ENCODE measurements at places on chromosomes 2 and 18.

DNA sequence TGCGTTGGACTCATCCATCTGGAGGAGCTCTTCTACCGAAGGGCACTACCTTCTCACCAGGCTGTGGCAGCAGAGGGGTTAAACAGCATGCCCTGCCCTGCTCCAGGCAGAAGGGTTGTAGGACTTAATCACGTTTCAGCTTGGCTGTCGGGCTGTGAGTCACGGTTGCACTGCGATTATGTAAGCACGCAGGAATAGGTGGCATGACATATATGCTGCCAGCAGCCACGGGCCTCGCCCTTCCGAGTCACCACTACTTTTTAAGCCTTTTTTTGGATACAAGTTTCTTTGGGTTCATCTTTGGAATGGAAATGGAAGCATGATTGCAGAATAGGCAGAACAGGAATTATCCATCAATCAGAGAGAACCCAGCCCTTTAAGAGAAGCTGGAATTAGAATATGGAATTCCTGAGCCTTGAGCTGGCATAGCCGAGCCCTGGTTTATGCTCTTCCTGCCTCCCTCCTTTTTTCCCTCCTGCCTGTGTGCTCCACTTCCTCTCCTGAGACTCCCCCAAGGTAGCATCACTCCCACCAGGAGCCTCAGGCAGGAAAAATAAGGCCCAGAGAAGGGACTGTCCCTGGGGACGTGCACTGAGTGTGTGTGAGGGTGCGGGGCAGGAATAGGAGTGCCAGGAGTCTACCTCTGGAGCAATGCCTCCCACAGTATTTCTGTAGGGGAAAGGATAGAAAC lies 86.8 kb downstream of the SEMA4F start:
- no peak for DNase-seq

- DNase-seq: no peak
These were observed 36.3 kb downstream of the STAT4 start for GRCh38 chr2:191114403-191114886.

DNA sequence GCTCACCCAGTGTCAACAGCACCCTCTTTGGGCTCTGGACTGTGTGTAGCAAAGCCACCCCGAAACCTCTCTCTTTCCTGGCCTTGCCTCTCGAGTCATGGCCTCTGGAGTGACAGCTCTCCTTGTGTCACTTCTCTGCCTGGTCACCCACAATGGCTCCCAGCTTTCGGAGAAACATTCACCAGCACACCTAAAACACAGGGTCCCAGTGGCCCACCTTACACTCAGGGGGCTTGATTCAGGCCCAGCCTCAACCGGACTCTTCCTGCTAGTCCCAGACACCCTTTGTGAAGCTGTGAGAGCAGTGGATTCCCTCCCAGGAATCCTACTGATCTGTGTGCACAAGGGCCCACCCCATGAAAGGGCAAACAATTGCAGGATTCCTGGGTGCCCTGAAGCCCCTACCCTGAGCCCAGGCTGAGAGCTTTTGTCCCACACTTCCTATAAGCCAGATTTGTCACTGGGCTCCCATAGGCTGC lies 137.2 kb upstream of the HAAO start:
- no peak for DNase-seq

DNA sequence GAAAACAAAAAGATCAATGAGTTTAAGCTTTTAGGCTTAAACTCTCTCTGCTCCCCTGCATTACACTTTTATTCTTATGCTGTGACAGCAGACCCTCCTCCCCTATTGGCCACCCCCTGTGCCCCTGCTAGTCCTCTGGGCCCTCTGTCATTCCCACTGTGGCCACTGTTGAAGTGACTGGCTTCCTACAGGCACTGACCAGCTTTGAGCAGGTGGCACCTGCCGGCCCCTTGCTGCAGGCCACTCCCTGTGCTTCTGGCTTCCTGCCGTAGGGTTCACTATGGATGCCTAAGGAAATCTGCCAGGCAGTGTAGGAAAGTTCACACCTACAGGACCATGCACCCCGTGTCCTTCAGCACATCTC lies 156.5 kb upstream of the L3MBTL4 start:
- DNase-seq: no peak

DNA sequence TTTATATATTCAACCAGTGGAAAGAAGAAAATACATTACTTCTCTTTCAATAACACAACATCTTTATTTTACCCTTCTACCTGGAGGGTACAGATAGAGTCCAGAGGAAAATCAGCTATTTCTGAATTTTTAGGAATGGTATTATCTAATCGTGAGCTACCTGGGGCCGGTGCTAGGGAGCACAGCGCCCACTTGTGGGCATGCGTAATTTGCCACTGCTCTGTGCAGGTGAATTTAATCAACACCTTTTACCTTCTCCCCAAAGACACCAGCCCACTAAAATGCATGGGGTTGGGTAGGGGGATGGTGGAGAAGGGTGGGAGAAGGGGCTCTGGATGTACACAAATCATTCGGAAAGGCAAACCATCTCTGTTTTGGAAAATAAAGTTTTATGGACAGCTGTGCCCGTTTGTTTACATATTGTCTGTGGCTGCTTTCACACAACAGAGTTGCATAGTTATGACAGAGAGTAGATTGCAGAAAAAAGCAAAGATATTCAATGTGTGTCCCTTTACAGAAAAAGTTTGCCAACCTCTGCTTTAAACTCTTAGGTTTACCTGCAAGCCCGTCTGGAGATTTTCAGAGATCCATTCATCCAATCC lies 51.5 kb upstream of the DCC start:
- no peak for DNase-seq

DNA sequence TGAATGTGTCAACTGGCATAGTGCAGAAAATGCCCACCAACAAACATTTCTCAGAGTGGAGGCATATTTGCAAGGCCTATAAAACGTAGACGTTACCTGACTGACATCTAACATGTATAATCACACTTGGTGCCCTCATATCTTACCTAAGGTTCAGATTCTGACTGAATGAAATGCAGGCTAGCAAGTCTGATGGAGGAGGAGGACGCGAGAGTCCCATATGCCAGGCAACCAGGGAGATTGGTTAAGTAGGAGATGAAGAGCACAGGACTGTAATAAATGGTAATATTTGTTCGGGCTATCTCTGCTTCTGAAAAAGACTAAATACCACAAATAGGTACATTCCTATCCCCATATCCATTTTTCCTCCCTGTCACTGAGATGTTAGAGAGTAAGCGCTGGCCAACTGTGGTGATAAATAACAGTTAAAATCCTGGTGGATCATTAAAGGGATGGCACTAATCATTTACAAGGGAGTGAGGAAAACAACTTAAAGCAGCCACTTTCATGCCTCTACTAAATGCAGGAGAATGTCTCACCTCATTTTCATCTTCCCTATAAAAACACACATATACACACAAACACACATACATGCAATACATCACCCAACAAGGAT lies 217.2 kb downstream of the TMEM163 start:
- no peak for DNase-seq

DNA sequence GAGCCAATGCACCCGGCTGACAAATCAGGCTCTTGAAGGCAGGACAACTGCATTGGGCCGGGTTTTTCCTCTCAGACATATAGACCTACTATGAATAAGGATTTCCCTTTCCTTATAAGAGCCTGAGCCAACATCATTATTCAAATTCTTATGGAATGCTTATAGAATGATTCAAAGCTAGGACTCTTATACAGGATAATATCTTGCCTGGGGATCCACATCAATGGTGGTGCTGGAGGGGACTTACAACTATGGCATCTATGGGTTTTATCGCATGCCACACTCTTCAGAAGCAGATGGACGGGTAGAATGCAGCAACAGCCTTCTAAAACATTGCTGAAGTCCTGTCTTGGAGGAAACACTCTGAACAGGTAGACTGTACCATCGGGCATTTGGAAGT lies 296.8 kb upstream of the KYNU start:
- DNase-seq: no peak

DNA sequence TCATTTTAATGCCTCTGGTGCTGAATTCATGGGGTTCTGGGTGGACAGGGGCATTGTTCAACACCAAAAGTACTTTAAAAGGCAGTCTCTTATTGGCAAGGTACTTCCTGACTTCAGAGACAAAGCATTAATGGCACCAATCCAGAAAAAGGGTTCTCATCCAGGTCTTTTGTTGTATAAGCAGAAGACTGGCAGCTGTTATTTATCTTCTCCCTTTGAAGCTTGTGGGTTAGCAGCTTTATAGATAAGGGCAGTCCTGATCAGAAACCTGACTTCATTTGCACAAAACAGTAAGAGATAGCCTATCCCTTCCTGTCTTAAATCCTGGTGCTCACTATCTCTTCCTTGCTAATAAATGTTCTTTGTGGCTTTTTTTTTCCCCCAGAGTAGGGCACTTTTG lies 68.8 kb downstream of the VPS54 start:
- DNase-seq: no peak

GRCh38 chr2:10406491-10407188 lies 41.5 kb downstream of the ODC1 start:
- no peak for DNase-seq

- DNase-seq: no peak
These were observed 31.3 kb upstream of the TOGARAM2 start for GRCh38 chr2:28949617-28950305.

GRCh38 chr18:7467708-7468466 lies 99.2 kb upstream of the PTPRM start:
- no peak for DNase-seq

DNA sequence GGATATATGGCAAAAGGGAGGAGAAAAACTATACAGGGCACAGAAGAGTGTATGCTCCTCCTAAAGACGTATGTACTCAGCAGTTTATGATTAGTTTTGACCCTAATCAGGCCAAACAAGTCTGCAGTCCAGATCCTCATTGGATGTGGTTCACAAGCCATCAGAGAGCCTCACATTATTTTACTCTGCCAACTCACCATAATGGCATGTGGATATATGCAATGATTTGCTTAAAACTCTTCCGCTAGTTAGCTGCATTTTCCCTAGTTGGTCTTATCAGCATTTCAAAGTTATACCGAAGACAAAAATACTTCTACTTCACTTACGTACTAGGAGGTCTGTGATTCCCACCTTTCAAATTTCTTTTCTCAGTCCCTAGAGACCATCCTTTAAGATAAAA lies 198.4 kb downstream of the CMPK2 start:
- DNase-seq: no peak

DNA sequence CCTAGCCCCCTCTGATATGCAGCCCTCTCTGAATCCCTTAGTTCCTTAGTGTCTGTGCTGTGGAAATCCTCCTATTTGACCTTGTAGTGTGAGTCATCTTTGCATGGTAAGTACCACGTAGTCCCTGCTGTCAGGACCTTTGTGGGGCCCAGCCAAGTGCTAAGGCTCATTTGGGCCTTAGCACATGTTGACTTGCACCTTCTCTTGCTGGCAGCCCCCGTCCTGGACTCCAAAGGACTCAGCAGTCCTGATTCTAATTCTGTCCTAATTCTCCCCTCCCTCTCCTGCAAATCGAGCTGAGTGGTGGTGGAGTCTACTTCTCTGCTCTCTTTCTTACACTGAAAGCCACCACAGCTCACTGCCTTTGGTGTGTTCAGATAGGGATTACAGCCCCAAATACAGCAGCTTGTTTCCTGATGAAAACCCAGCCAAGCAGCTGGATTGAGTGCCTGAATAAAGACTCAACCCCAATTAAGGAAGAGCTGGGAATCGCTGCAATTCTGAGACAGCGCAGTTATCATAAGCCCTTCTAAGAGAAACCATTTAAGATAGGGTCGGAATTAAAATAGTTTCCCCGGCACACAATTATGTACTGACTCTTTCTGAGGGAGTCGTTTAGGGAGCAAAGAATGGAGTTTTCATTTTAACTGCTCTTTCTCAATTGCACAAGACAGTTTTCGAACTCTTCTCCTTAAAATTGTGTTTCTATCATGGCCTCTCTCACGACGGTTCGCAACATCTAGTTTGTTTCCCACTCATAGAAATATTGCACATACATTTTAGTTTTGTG lies 215.6 kb upstream of the TNP1 start:
- DNase-seq: no peak

- no peak for DNase-seq
These were observed 21.9 kb upstream of the MTERF4 start for GRCh38 chr2:241123816-241124536.

- no peak for DNase-seq
These were observed 17.2 kb downstream of the EPHA4 start for GRCh38 chr2:221554769-221555493.

DNA sequence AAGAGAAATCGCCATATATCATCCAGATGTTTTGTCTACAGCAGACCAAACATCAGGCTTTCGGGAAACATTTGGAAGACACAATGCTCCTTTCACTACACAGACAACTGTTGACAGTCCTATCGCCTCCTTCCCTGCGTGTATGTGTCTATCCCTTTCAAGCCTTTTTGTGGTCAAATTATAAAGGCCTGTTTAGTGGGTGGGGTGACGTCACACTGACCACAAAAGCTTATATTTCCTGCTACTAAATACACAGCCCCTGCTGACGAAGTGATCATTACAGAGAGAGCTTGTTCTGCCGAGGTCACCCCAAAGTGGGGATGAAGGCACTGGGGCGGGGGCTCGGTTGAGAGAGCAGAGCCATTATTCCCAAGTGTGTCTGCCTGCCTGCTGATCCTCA lies 302.7 kb upstream of the TNP1 start:
- no peak for DNase-seq

DNA sequence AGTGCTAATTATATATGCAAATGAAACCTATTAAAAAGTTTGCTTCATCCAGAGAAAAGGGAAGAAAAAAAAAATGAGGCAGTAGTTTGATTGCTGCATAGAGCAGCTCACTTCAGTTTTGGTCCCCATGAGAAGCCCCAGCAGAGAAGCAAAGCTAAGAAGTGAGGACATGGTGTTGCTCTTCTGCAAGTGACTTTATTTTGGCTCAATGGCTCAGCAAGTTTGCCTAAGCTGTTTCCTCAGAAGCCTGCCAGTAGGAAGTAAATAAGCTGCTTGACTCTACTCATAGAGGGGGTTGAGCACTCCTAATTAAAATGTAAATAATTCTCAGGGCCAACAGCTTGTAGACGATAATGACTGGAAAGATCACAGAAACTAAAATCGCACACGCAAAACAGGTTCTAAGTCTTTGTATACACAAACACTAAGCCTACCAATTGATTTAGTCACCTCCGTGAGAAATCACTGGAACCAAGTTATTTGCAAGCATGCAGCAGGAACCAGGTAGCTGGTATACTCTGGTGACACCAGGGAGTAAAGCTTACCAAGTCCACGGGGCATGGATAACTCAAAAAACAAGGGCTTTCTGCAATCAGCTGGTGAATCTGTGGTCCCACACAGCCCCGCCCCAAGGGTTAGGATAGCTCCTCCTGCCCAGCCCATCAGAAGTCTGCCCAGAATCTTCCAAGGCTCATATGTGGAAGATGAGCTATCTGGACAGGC lies 39.7 kb upstream of the NABP1 start:
- no peak for DNase-seq

DNA sequence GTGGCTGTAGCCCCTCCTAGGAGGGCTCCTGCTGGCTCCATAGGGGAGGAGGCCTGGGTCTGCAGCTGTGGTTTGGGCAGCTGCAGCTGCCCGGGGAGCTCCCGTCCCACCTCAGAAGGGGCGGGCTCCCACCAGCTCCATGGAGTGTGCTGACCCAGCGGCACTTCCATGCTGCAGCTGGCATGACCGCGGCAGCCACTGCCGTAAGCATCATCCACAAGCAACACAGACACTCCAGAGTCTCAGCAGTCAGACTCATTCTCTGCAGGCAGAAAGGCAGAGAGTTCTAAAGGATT lies 660.1 kb upstream of the RAB6C start:
- no peak for DNase-seq

Measured in stimulated activated CD4-positive, alpha-beta T cell treated with anti-CD3 and anti-CD28 coated beads, Interleukin-1b, Interleukin-23, amount 100 ng/mL, for 1 hour (primary cell).